ENCODE measurements at places on chromosomes 12 and 14.

DNA sequence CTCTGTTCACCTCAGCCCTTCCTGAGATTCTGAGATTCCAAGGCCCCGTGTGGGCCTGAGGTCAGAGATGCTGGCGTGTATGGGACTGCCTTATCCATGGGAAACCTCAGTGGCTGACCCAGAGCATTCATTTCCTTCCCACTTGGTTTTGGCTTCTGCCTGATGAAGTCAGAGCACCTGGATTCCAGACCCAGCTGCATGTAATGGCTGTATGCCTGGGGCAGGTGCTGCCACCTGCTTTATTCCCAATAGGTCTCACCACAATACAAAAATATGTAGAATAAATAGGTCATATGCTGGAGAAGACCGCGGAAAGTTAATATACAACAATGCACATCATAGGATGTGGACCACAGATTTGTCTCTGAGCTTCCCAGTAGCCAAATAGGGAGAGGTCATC, 25.6 kb downstream of the FIGNL2 start:
- DNase-seq, result no peak

- DNase-seq, result no peak
Measured at GRCh38 chr12:92199819-92200576, 54.4 kb upstream of the BTG1 start.

DNA sequence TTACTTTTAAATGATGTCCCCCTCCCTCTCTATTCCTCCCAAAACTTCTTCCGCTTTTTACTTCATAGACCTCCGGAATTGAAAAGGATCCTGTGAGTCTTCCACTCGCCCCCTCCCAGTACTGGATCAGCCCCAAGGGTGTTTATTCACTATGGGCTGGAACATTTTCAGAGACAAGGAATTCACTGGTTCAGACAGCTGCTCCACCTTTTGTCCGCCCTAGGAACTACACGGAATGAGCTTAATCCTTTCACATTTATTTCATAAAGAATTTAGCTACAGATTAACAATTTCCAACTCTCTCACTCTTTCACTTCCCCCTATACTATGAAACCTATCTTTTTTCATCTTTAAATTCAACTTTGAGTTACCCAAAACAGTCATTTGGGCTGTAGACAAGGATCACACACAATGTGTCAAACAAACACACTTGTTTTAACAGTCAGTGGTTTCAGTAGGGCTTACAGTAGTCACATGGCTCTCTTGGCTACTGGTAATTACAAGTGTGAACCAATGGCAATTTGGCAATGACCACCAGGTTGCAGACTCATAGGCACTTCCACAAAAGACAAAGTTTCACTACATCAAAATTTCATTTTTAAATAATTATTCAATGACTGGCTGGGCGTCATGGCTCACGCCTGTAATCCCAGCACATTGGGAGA, 20.6 kb downstream of the CNIH1 start:
- DNase-seq, result no peak

GRCh38 chr12:23550753-23551152, 398.7 kb downstream of the SOX5 start:
- no peak for DNase-seq

GRCh38 chr14:58744801-58745394, 107.1 kb downstream of the DACT1 start:
- no peak for DNase-seq

DNA sequence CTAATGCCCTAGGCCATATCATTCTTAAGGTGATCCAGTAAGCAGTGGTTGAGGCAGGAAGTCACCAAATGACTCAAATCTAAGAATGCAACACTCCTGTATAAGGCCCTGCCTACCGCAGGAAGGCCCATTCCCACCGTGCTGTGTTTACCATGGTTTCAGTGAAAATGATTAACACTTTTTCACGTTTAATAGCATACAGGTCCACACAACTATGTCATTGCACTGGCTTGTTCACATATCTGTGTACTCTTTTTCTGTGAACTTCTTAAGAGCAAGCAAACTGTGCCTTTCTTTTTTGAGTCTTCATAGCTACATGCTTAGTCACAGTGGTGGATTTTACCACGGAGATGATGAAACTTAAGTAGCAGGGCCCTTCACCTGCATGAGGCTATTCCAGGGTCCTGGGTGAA, 214.9 kb downstream of the CNTN1 start:
- no peak for DNase-seq

DNA sequence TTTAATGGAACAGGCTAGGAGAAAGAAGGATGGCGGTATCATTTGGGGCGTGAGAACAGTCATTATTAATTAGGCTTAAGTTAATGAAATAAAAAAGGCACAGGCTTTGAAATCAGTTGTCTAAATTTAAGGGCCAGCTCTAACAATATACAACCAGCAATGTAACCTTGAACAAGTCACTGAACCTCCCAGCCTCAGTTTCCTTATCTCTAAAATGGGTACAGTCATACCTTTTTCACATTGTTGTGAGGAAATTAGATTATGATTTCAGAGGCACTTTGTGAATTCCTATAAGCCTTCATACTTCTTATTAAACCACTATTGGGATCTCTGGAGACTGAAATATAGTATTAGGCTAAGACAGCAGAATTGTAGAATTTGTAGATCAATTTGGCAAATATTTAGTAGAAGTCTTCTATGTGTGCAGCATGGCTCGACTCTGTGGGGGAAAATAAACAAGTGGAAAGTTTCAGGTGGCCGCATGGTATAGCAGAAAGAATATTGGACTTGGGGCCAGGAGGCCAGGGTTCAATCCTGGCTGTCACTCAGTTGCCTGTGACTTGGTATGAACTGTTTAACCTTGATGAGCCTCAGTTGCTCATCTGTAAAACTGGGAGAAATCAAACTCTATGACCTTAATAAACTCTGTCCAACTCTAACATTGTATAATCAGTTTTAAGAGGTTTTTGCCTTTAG, 117.7 kb downstream of the ETV6 start:
- DNase-seq, result no peak

DNA sequence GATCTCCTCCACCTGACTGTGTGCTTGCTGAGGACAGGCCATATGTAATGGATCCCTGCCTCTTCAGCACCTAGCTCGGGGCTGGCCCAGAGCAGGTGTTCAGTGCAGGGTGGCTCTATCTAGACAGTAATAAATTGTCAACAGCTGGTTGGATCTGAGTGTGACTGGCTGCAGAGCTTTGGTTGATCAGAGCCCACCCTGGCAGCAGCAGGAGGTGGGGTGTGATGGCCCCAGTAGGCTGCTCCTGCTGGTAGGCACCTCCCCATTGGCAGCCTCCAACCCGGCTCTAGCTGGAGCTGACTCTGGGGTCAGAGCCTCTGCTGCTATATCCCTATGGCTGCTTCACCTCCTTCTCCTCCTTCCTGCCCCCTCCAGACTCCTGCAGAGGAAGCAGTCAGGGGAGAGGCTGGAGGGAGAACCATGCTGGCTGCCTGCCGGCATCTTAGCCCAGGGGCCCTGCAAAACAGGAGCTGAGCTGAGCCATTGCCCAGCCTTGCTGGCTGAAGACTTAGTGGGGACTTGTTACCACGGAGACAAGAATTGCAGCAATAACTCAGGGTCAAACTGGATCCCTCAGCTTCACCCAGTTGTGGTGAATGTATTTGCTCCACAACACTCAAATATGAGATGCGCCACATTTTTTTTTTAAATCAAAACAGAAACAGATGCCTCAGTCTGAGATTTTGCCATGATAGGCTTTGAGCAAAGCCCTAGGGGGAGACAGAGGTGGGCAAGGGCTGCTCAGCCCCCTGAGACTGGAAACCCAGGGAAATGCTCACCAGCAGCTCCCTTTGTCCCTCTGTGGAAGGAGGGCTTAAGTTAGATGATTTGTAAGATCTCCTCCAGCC, 22.2 kb downstream of the TMEM63C start:
- no peak for DNase-seq

DNA sequence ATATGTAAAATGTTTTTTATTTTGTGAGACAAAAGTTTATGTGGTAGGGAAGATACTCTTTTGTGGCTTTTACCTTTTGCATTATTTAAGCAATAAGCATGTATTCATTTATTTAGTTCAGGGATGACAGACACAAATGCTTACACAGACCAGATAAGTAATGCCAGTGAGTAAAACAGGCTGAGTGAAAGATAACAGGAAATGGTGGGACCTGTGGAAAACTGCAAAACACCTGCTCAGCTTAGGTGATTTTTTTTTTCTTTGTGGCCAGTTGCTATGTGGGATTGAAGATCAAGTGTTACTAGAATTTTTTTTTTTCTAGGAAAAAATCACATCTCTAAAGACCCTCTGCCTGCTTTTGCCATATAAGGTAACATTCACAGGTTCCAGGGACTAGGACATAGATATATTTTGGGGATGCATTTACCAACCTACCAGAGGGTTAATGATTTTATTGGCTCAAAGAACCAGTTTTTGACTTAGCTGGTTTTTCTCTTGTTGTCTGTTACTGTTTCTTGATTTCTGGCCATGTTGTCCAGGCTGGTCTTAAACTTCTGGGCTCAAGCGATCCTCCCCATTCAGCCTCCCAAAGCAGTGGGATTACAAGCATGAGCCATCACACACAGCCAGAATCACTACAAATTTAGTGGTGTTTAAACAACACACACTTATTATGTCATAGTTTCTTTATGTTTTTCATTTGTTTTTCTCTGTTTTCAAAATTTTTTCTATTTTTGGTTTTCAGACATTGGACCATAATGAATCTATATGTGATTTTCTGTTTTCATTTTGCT, 9.8 kb downstream of the PSMA6 start:
- no peak for DNase-seq

DNA sequence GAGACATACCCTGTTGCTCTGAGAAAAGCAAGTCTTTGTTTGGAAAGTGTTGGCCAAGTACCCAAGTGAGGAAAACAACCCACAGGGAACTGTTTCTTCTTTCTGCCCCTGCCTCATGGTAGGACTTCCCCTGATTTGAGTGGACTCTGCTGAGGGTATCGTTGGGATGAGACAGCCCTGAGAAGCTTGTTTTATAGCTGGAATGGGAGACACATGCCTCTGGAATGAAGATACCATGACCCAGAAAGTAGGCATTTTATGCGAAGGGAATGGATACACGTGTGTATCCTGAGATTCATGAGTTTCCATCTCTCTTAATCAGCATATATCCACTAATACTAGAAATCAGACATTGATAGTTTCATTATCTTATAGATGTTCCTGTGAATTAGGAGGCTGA, 382.3 kb downstream of the ATP23 start:
- DNase-seq, result no peak

- no peak for DNase-seq
Measured at GRCh38 chr12:101619026-101619786, 24.4 kb downstream of the MYBPC1 start.

GRCh38 chr14:29896354-29896821, 31.3 kb downstream of the PRKD1 start:
- no peak for DNase-seq

- no peak for DNase-seq
Measured at GRCh38 chr14:37034410-37035285, 137.8 kb downstream of the SLC25A21 start.

DNA sequence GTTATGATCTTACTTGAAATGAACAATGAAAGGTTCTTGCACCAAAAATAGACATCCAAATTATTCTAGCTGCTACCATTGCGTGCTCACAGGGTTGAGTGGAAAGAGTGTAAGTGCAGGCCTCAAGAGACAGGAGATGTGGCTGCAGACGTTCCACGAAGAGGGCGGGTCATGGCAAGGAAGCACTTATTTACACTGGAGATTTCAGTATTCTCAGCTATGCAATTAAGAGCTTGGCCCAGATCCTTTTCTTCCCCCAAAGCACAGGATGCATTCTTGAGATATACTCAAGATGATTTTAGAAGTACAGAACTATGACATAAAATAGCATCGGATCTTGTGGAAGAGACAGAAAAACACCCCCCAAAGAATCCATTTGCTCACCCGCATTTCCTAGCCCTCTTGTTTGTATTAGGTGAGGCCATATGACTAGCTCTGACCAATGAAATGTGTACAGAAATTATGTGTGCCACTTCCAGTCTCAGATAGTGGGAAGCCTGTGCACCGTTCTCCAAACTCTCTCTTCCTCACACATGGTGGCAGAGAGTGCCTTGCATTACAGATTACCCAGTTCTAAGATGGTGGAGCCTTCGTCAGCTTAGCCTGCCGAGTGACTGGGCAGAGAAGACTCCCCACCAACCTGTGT, 261.4 kb downstream of the TTC8 start:
- no peak for DNase-seq

DNA sequence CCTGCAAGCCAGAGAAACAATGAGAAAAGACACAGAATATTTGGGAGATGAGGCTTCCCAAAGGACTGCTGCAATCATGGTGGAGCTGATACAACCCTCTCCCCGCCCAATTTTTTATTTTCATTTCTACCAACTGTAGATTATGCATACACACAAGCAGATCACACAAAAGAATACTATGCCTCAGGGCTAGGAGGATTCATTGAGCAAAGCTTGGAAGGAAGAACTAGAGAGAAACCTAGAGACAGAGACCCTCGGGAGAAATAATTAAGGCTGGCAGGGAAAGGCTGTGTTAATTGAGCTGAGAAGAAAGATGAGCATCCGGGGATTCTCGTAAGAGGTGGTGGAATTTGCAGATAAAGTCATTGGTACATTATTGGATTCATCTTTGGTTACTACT, 9.9 kb upstream of the WNT5B start:
- no peak for DNase-seq

GRCh38 chr14:23537351-23538049, 14.1 kb downstream of the ZFHX2 start:
- no peak for DNase-seq

DNA sequence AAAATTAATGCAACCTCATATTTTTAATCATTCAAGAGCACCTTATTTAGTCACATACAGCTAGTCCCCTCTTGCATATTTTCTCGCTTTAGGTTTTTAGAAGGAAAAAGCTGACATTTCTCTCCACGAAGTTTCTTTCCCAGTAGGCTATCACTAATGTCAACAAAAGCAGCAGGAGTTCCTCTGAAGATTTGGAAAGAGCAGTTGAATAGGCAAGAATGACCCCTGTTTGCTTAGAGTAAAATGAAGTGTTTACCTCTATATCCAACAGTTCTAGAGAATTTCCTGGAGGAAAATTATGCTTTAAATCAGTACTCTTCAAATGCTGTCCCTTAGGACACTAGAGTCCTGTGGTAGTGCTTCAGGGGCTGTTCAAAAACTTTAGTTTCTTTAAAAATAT, 188.1 kb upstream of the PRKD1 start:
- DNase-seq, result no peak

- no peak for DNase-seq
Measured at GRCh38 chr14:91009501-91010152, 50.8 kb downstream of the RPS6KA5 start.

GRCh38 chr12:93741659-93742109, 64.5 kb downstream of the CRADD start:
- no peak for DNase-seq

GRCh38 chr12:57902478-57902969, 38.8 kb upstream of the ATP23 start:
- DNase-seq, result no peak

- DNase-seq, result no peak
Measured at GRCh38 chr14:30132196-30132595, 204.5 kb upstream of the PRKD1 start.

GRCh38 chr12:78244916-78245507, 414.3 kb downstream of the NAV3 start:
- no peak for DNase-seq
